Activated CD4-positive, alpha-beta T cell treated with anti-CD3 and anti-CD28 coated beads, Interleukin-10, Interleukin-2, amounts not matched to agents 100 ng/mL and 50 ng/mL, durations not matched to agents 16 hours and 8 hours (primary cell): ENCODE measurements at places on chromosomes 7 and 10.

GRCh38 chr10:30247704-30248103 is 101.4 kb downstream of the MTPAP start:
- DNase-seq, result no peak

GRCh38 chr7:72308986-72309385 is 103.2 kb downstream of the CALN1 start:
- DNase-seq, result no peak

DNA sequence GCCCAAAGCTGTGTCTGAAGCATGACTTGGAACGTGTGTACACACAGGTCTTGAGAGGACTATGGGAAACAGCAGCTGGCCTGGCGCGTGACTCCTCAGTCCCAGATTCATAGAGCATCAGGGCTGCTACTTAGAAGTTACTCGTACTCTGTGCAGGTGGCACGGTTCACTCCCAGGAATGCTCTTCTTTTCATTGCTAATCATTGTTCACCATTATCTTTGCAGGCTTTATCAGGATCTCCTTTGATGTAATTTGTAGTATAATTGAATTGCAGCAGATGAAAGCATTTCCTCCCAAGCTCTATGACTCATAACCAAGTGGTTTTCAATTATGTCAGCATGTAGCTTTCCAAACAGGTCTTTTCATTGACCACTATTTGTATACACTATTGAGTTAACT is 938.9 kb downstream of the NRG3 start:
- DNase-seq, result no peak

- no peak for DNase-seq
Measured at GRCh38 chr7:132456418-132456817, 119.9 kb downstream of the PLXNA4 start.

DNA sequence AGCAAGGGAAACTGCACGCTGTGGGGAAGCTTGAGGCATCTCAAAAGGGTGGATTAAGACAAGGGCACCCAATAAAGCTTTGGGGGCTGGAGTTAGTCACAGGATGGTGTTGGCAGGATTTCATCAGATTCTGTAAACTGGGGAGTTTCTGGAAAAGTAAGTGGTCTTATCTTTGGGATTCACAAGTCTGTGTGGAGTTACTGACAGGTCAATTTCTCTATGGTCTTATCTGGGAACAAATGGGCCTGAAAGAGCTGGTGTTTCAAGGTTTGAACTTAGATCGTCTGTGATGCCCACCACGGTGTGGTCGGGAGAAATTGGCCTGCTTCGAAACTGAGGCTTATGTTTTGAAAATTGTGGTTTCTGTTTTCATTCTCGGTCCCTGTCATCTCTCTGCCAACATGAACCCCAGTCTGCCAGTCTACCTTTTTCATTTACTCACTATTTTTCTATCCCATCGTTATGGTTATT is 23.8 kb upstream of the AOAH start:
- peak; percentile 80 for DNase-seq

GRCh38 chr7:36295090-36295489 is 94.6 kb upstream of the ANLN start:
- no peak for DNase-seq

GRCh38 chr7:20229081-20229480 is 11.9 kb upstream of the MACC1 start:
- no peak for DNase-seq

GRCh38 chr10:70494536-70494935 is 16.0 kb downstream of the PALD1 start:
- peak; percentile 45 for DNase-seq

DNA sequence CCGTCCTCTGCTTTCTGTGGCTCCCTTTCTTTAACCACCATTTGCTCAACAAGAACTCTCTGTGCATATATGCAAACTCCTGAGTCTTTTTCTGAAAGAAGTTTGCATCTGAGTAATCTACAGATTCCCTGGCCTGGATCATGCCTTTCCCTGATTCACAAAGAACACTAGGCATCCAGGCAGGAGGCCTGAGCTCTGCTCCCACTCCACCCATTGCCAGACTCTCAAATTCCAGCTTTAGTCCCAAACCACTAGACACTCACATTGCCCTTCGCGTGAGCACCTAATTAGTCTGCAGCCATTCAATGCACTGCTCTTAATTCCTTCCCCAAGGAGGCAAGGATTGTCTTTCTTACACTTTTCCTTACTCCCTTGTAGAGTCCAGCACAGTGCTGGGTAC is 60.9 kb downstream of the ABCC2 start:
- DNase-seq, result no peak

DNA sequence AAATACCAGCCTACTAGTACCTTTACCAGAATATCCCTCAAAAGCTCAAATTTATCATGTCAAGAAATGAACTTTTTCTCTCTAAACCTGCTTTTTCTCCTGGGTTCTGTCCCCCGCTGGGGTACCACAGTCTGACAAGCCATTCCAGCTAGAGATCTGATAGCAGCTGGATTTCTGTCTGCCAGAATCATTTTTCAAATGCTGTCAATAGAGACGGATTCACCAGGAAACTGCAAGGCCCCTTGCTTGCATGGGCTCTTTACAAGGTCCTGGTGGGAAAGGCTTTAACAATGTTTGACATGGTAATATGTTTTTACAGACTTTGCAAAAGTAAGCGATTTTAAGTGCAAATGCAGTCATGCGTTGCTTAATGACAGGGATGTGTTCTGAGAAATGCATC is 4.9 kb upstream of the ANXA11 start:
- no peak for DNase-seq

DNA sequence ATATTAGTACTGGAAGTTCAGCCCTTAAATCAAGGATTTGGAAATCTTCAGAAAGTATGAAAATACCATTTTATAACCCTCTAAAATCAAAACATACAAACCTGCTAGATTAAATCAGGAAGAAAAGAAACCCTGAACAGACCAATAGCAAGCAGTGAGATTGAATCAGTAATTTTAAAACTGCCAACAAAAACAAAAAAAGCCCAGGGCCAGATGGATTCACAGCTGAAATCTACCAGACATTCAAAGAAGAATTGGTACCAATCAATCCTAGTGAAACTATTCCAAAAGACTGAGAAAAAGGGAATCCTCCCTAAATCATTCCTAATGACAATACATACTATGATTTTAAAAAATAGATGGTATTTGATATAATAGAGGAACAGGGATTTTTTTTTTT is 70.1 kb downstream of the MCU start:
- no peak for DNase-seq

- no peak for DNase-seq
Measured at GRCh38 chr7:117323305-117323850, 520 bp upstream of the WNT2 start.

GRCh38 chr7:39488467-39489393 is 77.5 kb upstream of the YAE1 start:
- DNase-seq, result peak; percentile 9

- no peak for DNase-seq
Measured at GRCh38 chr7:3007696-3008095, 36.0 kb downstream of the CARD11 start.

DNA sequence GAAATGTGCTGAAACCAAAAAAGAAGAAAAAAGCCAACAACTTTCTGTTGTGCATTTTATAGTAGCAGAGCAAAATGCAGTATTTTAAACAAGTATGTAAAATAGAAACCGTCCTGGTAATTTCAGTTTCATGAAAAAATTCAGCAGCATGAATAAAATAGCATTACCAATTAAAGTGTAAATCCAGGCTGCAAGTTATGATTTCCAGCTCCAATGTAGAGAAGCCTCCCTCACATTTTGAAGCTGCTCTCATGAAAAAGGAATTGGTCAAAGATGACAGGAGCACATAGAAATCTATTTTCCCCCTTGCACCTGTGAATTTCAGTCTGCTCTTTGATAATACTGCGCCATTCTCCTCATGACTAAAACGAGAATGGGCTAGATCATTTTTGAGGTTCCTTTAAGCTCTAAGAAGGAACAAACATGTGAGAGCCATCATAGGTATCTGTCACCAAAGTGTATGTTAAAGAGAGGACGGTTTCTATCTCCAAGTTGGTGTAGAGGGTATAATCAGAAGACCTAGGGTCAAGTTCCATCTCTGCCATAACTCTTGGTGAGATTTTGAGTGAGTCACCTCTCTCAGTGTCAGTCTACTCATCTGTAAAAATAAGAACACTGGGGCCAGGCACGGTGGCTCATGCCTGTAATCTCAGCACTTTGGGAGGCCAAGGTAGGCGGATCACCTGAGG is 107.5 kb downstream of the MTPAP start:
- DNase-seq, result no peak

GRCh38 chr7:87475359-87476178 is at the start of gene ABCB4:
TSS of gene ABCB4 (minus strand) at chr7:87475680. CDS start at chr7:87475465, 215 bp downstream.
- no peak for DNase-seq

DNA sequence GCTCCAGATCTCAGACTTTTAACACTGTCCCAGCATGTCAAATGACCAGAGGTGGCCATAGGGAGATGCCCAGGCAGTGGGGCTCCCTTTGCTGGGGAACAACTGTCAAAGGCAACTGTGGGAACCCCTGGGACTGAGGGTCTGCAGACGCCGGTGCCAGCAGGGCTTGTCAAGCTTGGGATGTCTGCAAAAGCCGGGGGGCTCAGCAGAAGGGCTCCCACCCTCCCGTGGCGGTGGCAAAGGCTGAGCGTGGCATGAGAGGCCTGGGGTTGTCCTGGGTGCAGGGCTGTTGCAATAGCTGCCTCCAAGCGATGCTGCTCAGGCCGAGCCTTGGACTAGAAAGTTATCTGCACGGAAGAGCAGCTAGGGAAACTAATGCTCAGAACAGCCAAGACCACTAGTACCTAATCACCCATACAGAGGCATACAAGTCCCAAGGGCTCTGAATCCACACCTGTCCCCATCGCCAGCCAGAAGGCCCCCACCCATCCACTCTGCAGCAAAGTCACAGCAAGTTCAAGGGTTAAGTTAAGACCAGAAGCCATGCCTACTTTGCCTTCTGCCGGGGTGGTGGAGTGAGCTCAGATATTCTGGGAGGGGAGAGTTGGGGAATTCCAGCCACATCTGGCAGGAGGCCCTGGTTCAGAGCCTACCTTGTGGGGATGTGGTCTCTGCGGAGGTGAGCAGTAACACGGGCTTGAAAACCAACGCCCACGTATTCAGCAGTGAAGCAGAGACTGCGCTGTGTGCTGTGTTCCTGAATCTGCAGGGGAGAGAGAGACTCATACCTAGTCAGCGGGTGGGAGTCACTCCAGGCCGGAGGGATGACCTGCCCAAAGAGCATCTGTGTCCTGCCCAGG is 4.6 kb downstream of the SH2B2 start:
- DNase-seq, result peak; percentile 28
